ENCODE measurements at places on chromosomes 3 and 15. TPM values are rescaled to one million over a fixed set of nuclear protein-coding genes. Genes with fewer than 3 reads are reported as not detected.

The PLA2G4F gene
- total RNA-seq = 0.27 TPM

The CPNE9 gene
- total RNA-seq = not detected

GRCh38 chr3:5276934-5277333 lies 89.4 kb downstream of the EDEM1 start:
- no peaks in the 10 kb centered on the region for H3K27me3 ChIP-seq
- DNase-seq = no peak
- no peaks in the 10 kb centered on the region for H3K4me1 ChIP-seq
- H3K4me3 ChIP-seq = no peak overlapping the region
- no peaks in the 10 kb centered on the region for H3K36me3 ChIP-seq
- H3K27ac ChIP-seq = no peak overlapping the region

DNA sequence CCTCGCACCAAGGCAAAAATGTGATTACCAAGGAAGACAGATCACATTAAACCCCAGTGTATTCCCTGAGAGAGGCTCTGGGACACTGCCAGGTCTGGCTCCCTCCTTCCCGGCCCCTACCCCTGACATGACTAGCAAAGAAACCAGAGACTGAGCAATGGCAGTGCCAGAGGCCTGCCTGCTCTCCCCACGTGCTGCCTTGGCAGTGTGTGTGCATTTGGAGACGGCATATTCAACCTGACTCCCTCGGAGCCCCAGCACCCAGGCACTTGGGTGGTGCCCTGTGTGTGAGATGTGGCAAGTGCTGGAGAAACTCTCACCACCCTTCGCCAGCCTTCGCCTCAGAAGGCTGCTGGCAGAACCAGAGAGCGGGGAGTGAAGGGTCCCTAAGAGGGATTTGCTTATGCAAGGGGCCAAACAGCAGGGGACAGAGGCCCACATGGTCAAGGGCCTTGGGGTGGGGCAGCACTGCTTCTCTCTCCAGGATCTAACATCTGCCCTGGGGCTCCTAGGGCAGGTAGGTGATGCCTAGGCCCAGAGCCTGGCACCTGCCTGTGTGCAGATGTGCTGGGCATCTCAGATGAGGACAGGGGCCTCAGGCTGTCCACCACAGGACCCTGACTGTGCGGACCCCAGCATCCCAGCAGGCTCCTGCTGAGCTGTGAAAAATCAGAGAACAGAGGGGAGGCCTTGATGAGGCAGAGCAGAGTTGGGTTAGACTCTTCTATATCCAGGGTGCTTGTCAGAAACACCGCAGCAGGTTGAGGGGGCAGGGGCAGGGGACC lies 23.6 kb upstream of the PLXNA1 start:
- peaks cover 16% of the 10 kb centered on the region for H3K4me1 ChIP-seq
- H3K4me3 ChIP-seq = no peak overlapping the region

DNA sequence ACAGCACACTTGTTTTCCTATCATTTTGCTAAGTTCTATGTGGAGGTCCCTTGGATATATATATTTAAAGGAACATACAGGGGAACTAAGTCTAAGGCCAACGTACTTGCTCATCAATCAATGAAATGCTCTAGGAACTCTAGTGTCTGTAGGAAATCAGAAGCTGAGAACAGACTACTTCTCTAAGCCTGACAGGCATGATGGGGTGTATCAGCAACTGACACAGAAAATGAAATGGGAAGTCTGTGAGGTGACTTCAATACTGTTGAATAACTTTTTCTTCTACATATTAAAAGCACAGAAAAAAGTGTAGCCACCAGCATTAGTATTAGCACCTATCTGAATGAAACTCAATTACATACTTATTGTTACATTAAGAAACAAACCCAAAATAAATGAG lies 56.9 kb upstream of the CSPG5 start:
- peak overlapping the region; percentile 3 for H3K27ac ChIP-seq
- H3K4me3 ChIP-seq = no peak overlapping the region
- H3K36me3 ChIP-seq = peaks cover 21% of the 10 kb centered on the region
- H3K4me1 ChIP-seq = peaks cover 12% of the 10 kb centered on the region

All from thoracic aorta (tissue), 2 donors.